ENCODE measurements at places on chromosomes 11 and 22. TPM values are rescaled to one million over a fixed set of nuclear protein-coding genes. Genes with fewer than 3 reads are reported as not detected.
A peak's percentile ranks its signal among the peaks of the same experiment; 100 is the strongest.

- no peak for DNase-seq
These were observed 7.3 kb upstream of the SYCE3 start for GRCh38 chr22:50569896-50570535.

The NEFH gene
- 0.29 TPM for polyA plus RNA-seq

GRCh38 chr11:115724666-115725065, 220.5 kb upstream of the CADM1 start:
- DNase-seq = peak; percentile 7

The MRGPRX4 gene
- polyA plus RNA-seq = not detected

The OR51B4 gene
- polyA plus RNA-seq = not detected
